ENCODE measurements at places on chromosomes 2 and 18.
A peak's percentile ranks its signal among the peaks of the same experiment; 100 is the strongest.

DNA sequence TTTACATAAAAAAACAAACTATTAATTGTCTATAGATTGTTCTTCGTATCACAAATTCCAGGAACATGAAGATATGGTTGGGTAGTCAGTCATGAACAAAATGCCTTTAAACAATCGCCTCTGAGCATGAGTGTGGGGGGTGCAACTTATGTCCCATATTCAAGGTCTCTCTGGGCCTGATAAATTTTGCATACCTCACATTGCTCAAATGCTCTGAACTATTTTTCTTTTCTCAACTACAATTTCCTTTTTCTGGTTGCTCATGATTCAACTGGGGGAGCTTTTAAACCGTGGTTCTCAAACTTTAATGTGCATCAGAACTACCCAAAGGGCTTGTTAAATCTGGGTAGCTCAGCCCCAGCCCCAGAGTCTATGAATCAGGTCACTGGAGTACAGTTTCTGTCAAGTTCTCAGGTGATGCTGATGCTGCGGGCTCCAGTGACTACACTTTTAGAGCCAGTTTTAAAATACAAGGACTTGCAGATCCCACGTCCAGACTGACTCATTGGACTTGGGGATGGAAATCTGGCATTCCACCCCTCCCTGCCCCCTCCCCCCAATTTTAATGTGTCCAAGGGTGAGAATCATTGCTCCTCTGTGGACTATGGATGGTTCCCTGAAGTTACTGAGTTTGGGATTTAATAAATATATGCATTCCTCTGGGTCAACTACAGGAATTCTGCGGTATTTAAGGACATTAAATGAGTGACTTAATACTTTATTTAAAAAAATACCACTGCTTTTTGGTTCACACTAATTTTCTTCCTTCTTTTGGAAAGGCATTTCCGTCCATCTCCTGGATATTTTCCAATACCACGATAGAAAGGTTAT, 1.5 kb upstream of the GPD2 start:
- DNase-seq: no peak

- DNase-seq: no peak
Observed at GRCh38 chr2:186887107-186888090, 38.4 kb upstream of the ZSWIM2 start.

DNA sequence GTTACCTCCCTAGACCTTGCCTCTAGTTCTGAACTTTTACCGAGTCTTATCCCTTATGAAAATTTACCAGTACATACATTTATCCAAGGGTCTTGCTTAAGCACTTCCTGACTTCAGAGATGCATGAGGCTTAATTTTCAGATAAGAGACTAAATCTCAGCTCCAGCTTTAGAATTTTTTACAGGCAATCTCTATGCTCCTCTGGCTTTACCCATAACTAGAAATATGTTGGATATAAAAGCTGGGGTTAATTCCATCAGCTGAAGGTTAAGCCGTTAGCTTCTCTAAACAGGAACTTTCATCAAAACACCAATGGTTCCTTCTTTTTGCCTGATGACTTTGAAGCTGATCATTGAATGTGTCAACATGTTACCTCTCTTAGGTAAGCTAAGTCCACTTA, 205.1 kb downstream of the GCA start:
- no peak for DNase-seq

DNA sequence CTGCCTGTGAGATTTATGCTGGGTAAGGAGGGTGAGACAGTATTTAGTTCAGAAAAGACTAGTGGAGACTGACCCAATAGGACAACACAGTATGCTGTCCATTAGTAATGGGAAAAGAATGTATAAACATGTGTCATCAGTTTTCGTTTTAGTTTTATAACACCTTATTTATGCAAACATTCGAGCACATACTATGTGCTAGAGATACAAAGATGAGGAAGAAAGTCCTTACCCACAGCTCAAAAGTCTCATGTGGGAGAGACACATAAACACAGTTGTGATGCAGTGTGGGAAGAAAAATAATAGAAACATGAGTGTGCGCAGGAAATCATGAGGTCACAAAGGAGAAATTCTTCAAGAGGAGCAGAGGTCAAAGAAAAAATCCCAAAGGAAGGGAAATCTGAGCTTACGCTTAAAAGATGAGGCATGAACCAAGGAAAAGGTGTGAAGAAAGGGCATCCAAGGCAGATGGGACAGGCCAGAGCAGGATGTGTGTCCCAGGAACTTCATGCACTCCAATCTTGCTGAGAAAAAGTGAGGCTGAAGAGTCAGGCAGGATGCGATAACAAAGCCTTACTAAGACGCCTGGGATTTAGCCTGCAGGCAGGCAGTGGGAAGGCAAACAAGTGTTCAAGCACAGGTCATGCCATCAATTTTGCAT, 8.1 kb downstream of the METTL21A start:
- DNase-seq: no peak

GRCh38 chr2:104434318-104434792, 419.6 kb upstream of the POU3F3 start:
- no peak for DNase-seq

- DNase-seq: no peak
Observed at GRCh38 chr2:26298286-26298637, 47.7 kb upstream of the SELENOI start.

DNA sequence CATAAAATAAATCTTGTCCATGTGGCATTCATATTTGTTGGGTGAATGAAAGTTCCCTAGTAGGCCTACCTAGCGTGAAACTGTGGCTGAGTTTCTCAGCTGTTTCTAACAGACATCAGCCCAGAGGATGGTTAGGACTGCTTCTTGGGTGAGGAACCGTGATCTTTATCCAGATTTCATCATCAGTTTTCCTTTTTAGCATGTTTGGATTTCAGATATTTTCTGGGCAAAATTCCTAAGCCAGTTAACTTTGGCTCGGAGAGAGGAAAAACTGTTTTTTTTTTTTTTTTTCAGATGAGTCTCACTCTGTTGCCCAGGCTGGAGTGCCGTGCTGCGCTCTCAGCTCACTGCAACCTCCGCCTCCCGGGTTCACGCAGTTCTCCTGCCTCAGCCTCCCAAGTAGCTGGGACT, 53.5 kb downstream of the DGKD start:
- DNase-seq: no peak

DNA sequence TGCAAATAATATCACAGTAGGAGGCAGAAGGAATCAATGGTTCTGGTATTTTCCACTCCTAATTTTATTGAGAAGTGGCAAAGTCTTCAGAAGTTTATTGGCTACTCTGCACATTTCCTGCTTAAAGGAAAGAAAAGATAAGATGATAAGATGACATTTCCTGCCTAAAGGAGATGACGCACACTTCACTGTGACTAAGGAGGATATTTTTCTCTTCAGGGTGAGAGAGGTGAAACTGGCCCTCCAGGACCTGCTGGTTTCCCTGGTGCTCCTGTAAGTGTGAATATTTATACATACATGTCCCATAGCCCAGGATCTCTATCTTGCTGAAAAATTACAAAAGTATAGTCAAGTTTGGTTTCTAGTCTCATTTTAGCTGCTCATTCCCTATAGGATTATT, 27.9 kb downstream of the COL3A1 start:
- DNase-seq: peak; percentile 19

- no peak for DNase-seq
Observed at GRCh38 chr2:51866361-51866760, 834.4 kb upstream of the NRXN1 start.

DNA sequence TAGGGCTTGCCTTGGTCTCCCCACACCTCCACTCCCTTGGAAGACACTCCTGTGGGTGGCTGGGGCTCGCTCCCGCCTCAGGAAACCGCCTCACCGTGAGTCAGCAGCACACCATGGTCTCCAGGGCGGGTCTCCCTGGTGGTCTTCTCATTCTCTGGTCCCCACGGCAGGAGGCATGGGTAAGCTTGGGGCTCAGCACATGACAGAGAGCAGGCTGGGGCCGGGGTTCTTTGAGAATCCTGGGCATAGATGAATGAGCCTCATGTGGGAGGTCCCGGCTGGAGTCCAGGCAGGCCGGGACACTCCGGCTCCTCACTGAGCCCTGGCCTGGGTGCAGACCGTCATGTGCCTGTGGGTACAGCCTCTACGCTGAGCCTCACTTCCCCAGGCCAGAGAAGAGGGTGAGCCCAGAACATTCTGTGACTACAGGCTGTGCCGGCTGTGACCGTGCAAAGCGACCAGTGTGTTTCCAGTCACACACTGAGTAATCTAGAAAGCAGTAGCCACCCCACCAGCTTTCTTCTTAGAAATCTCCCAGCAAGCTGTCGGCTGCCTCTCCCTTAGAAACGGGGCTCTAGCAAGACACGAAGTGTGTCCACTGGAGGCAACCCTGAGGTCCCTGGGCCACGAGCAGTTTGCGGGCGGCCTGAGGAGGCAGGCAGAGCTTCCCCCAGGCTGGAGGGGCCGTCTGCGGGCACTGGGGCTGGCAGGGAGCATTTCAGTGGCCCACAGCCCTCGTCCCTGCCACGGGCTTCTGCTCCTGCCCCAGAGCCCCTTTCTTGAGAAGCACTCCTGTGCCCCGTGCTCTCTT, 93.1 kb downstream of the RHOB start:
- no peak for DNase-seq

DNA sequence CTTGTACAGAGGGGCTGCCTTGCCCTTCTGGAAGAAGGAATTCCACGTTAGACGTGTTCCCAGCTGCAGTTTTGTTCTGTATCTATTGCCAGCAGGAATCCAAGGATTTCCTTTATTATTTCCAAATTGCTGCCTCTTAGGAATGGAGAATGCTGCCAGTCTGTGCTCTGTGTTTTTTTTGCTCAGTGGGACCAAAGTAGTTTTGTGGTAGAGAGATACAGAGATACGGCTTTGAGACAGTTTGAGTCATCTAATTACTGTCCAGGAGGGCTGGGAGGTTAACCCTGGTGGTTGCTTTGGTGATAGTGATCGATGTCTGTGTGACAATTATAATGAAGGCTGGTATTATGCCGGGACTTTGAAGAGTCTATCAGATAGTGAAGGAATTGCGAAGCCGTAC, 26.3 kb downstream of the ASAP2 start:
- DNase-seq: no peak

GRCh38 chr2:67904566-67904965, 158.2 kb downstream of the C1D start:
- DNase-seq: no peak

GRCh38 chr2:75493230-75493629, 67.5 kb downstream of the EVA1A start:
- no peak for DNase-seq

DNA sequence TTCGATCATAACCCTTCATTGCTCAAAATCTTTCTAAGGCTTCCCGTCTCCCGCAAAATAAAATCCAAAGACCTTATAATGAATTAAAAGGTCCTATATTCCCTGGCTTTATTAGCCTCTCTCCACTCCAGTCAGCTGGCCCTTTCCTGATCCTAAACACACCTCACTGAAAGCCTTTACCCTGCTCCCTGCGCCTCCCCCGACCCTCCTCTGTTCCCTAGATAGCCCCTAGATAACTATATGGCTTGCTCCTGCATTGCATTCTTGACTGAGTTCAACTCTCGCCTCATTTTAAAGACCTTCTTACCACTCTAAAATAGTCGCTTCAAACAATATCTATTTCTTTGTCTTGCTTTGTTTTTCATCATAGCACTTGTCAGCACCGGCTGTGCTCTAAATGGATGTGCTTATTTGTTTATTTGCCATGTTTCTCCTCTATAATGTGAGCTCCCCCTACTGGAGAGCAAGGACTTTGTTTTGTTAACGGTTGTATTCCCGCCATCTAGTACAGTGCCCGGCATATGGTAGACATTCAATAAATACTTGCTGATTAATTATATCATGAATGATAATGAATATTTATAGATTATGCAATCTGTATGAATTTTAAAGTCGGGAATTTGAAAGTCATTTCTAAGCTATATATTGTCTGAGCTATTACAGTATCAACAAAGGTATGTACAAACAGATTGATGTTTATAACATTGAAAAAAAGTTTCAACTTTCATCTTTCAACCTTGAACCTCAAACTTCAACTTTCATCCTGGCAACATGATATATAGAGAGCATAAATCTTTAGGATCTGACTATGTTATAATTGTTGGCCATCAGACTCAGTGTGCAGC, 32.4 kb upstream of the VIT start:
- peak; percentile 75 for DNase-seq

DNA sequence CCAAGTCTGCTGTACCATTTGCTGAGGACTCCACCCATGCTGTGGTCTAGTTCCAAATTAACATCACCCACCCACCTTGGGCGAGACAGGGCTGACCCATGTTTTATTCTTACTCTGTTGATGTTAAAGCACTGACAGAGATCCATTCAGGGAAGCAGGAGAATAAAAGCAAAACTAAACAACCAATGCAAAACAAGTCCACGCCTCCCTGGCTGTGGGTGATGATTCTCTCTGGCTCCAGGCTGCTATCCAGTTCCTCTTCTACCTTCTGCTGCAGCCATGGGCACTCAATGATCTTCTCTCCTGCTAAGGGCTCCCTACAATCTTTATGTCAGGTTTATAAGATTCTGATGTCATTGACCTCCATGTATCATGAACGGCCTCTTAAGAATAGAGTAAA, 786.6 kb upstream of the ID2 start:
- no peak for DNase-seq

DNA sequence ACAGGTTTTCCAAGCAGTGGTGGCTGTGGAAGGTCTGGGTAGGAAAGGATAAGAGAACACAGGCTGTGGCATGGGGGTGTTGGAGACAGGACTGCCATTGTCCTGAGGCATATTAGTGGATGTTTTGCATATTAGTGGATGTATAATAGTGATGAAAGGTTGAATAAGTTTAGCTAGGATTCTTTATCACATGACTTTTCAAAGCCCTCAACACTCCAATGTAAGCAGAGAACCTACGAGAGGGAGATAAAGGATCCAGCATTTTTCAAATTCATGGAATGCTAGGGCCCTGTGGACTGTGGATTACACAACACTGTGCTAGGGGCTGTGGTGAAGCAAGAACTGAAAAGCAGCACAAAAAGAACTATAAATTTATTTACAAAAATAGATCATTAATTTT, 63.2 kb downstream of the POLE4 start:
- DNase-seq: no peak

DNA sequence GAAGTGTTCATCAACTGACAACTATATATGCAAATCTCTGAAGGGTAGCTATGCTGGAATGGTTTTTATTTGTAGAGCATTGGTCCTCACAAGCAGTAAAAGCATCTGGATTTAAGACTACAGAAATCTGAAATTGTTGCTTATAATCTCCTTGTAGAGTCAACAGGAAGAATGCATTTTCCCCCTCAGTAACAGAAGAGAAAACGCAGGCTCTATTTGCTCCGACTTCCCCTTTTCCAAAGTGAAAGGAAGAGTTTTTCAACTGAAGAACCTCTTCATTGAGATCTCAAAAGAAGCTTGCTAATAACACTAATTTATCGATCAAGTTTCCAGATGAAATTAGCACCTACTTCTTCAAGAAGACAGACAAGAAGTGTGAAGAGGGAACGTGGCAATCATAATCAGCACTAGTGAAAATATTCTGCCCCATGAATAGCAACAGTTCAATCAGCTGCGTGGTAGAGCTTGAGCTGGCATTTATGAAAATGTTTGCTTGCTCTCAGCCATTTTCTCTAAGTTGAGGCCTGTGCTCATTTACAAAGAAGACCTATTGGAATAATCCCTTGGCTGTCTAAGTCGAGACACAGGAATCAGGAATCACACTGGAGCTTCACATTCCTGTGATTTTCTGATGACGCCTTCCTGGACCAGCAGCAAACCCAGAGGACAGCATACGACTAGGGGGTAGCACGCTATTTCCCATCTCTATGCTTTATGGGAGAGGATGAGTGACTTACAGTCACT, 43.7 kb downstream of the TGIF1 start:
- DNase-seq: no peak

All from erythroblast (primary cell).